ENCODE measurements at places on chromosomes 7 and 10.
A peak's percentile ranks its signal among the peaks of the same experiment; 100 is the strongest.

GRCh38 chr7:131026297-131027000 is 292.4 kb upstream of the KLF14 start:
- no peak for DNase-seq

DNA sequence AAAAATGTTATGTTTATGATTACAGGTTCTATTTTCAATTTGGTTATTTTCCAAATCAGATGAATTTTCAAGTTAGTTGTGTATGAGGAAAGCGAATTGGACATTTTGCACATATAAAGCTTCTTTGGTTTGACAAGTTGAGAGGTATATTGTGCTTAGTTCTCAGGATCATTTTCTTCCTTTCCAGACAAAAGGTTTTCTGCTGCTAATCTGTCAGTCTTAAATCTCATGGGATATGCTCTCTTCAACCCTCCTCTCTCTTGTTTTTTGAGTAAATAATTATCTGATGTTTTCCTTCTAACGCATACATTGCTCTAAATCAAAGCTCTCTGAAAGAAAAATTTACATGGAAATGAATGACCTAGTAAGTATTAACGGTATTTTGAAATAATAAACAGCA is 77.9 kb downstream of the PPP1R3A start:
- no peak for DNase-seq

DNA sequence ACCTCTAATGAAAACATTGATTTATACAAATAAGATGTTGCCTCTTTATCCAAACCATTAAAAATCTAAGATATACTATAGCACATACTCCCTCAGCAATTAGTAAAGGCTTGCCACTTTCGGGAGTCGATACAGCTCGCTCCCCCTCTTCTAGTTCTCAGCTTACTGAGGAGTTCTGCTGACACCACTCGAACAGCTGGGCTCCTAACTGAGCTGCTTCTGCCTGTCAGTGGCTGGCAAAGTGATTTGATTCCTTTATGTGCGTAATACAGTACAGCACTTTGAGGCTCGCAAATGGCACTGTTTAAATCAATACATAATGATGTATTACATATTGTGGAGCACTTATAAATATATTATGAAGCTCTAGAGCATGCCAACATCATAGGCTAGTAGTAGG is 241.8 kb downstream of the CREB5 start:
- no peak for DNase-seq

DNA sequence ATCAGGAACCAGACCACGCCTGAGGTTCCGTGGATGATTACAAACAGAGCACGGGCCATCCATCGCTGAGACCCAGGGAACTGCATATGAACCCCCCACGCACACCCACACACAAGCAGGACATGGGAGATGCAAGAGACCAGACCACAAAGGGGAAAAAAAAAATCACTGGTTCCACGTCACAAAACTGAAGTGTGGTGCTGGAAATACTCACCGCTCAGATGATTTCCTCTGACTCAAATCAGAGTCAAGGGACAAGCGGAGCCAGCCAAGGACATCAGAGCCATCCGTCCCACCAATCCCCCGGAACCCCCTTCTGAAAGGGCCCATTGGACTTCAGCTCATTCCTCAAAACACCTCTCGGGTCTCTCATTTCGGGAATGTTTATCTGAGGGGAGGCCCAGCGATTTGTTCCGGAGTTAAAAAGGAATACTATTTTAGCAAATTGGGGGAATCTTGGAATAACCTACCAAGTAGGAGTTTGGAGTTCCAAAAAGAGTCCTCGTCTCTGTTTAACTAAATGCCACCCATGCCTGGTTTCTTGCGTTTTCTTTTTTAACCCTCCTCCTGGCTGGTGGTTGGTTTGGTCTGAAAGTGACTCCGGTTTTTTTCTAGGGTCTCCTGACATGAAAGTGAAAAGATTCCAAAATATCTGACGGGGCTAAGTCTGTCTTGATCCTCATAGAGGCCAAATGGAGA is 15.0 kb downstream of the SNX8 start:
- no peak for DNase-seq

DNA sequence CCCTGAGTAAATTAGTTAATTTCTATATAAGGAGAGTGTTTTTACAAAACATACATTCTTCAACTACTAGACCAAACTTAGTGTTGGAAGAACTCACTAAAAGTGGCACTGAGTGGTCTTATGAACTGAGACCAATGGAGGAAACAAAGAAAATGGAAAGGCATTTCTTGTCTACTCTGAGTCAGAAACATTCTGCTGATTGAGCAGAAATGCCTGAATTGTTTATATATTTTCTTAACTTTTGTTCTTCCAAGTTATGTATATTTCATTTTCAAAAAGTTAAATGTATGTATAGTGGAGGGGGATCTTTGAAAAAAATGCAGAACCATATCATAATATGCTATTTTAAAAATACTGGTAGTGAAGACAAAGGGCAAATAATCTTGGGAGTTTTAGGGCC is 320.7 kb downstream of the HGF start:
- DNase-seq = no peak

GRCh38 chr7:75879771-75880184 is 944 bp downstream of the RHBDD2 start:
- peak; percentile 42 for DNase-seq

GRCh38 chr10:125095776-125096175 is 64.6 kb downstream of the CTBP2 start:
- DNase-seq = no peak

GRCh38 chr7:134813663-134814396 is 34.4 kb downstream of the CALD1 start:
- DNase-seq = no peak
